Activated CD8-positive, alpha-beta memory T cell treated with anti-CD3 and anti-CD28 coated beads for 1 hour (primary cell): ENCODE measurements at places on chromosomes 2 and 18.

GRCh38 chr2:43238176-43238575 is 11.8 kb upstream of the ZFP36L2 start:
- DNase-seq: no peak

DNA sequence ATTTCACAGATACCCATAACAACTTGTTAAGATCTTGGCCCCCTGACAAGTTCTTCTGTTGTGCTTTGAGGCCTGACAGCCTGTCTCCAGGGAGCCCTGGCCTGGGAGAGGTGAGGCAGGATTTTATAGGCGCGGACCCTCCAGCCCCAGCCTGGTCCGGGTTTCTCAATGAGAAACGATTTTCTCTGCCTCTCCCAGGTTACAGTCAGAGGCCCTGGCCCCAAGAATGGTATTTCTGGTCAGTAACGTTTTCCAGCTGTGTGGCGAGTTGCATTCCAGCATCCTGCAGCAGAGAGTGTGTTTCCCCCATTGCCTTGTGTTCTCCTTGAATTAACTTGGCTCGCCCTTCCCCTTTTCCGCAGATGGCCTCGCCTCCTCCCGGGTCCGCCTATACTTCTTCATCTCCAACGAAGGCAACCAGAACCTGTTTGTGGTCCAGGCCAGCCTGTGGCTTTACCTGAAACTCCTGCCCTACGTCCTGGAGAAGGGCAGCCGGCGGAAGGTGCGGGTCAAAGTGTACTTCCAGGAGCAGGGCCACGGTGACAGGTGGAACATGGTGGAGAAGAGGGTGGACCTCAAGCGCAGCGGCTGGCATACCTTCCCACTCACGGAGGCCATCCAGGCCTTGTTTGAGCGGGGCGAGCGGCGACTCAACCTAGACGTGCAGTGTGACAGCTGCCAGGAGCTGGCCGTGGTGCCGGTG is 3.0 kb downstream of the INHBB start:
- DNase-seq: no peak

GRCh38 chr2:150282357-150282756 is 205.1 kb downstream of the RND3 start:
- DNase-seq: no peak

- DNase-seq: no peak
Measured at GRCh38 chr18:34153711-34154110, 71.0 kb downstream of the NOL4 start.

- DNase-seq: no peak
Measured at GRCh38 chr2:145065342-145065741, 545.4 kb upstream of the ZEB2 start.

DNA sequence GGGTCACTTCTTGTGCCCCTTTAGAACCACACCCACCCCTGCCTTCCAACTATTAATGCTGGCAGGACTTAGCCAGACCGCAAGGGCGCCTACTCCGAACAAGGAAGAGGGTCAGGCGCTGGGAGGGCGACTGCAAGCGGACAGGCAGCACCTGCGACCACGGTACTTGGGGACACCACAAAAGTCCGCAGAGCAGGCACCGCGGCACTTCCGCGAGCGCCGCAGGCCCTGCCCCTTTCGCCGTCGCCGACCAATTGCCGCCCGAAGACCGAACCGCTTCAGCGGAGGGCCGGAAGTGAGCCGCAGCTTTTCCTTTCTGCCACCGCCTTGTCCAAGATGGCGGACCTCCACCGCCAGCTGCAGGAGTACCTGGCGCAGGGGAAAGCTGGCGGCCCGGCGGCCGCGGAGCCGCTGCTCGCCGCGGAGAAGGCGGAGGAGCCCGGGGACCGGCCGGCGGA is at the start of gene SFT2D3:
Gene SFT2D3, plus strand, starts transcription at position 305 of the 458 bp plus-strand sequence. Its CDS starts 32 bp downstream, at position 337.
- DNase-seq: peak; percentile 66

DNA sequence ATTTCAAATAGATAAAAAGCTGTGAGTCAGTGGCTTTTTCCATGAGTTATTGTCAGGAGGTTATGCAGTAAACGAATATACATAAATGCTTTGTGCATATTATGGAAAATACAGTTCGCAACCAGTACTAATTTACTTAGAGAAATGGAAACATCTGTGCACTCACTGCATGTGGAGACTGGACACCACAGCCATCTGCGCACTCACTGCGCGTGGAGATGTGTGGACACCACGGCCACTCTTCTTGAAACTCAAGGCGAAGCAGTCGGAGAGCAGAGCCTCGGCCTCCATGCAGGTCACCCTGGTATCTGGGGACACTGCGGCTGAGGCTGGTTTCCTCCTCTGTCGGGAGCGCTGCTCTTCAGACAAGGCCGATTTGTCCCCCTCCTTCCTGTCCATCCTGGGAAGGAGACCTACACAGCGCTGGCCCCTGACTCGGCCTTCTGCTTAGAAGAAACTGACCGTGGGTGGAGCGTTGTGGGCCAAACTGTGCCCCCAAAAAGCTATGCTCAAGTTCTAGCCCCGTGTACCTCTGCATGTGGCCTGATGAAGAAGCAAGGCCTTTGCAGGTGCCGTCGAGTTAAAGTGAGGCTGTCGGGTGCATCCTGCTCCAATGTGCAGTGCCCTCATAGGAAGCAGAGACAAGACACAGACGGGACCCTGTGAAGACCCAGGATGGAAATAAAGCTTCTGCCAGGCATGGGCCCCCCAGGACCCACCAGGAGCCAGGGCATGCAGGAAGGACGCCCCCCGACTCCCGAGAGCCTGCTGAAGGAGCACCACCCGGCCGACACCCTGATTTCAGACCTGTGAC is 88.0 kb downstream of the TPO start:
- DNase-seq: no peak

GRCh38 chr2:161681046-161681445 is 56.8 kb downstream of the SLC4A10 start:
- no peak for DNase-seq

DNA sequence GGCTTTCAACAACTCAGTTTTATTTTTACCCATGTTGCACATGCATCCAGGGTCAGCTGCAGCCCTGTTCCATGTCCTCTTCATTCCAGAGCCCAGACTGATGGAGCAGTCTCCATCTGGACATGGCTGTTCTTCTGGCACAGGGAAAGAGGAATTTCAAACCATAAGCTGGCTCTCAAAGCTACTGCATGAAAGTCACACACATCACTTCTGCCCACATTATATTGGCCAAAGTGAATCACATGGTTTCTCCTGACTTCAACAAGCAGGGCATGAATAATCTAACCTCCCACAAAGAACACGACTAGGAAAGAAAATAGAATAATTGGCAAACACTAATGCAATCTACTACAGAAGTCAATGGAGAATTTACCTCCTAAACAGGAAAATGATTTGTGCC is 94.2 kb downstream of the FTCDNL1 start:
- DNase-seq: no peak

DNA sequence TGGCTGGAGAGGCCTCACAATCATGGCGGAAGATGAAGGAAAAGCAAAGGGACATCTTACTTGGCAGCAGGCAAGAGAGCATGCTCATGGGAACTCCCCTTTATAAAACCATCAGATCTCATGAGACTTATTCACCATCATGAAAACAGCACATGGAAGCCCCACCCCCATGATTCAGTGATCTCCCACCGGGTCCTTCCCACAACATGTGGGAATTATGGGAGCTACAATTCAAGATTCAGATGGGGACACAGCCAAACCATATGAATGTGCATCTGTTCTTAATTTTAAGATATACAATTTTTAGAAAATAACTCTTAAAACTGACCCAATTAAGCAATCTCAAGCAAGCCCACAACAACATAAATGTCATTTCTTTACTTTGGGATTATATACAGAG is 12.6 kb downstream of the C18orf63 start:
- DNase-seq: no peak

DNA sequence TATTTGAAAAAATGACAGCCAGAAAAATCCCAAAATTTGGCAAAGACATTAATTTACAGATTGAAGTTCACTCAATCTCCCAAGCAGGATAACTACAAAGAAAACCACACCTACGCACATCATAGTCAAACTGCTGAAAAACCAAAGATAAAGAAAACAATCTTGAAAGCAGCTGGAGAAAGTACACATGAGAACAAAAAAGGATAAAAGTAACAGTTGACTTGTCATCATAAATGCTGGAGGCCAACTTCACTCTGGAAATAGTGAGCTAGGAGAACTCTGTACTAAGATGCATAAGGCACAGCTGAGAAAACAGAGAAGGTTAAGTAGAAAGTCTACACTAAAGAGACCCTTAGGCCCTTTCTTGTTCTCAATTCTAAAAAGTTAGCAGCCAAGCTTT is 73.1 kb downstream of the TLK1 start:
- DNase-seq: no peak

DNA sequence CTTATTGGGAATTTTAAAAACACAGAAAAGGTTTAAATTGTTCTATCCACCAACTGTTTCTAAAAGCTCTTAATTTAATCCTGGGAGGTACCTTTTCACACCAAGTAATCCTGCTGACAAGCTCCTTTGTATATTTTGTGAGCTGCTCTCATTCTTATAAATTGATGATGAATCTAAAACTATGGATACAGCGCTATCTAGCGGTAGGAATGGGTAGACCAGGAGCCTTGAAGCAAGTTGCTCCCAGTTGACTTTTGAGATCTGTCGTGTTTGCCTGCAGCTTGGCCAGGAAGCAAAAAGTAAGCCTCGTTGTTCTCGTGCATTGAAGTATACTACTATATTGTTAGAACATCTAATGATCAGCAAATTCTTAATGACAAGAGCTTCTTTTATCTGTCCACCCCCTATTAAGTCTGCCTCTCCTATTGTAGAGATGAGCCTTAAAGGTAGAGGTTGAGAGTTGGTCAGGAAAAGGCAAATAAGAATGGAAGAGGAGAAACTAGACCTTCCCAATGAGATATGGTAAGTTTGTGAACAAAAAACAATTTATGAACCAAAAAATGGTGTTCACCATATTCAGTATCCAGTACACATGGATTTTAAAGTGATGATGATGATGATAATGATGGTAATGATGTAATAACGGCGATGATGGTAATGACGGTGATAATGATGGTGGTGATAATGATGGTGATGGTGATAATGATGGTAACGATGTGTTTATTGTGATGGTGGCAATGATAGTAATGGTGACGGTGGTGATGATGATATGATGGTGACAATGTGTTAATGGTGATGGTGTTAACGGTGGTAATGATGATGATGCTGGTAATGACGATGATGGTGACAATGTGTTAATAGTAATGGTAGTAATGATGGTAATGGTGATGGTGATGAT is 212.1 kb upstream of the NCKAP5 start:
- DNase-seq: no peak

DNA sequence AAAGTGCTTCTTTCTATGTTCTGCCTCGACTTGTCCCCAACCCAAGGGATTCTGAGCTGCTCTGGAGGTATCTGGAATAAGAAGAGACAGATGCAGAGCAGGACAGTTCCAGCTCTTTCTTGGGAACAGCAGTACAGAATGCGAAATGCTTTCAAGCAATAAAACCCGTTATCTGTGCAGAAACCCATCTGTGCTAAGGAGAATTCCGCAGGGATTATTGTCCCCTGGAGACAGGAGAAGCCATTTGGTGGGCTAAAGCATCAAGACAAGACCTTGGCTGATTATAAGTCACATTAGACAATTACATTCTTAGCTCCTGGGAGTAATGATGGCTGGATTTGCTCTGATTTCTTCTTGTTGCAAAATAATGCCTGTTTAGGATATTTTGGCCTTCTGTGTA is 185.4 kb upstream of the GLI2 start:
- DNase-seq: no peak
